ENCODE measurements at places on chromosomes 7 and 10.
A peak's percentile ranks its signal among the peaks of the same experiment; 100 is the strongest.

DNA sequence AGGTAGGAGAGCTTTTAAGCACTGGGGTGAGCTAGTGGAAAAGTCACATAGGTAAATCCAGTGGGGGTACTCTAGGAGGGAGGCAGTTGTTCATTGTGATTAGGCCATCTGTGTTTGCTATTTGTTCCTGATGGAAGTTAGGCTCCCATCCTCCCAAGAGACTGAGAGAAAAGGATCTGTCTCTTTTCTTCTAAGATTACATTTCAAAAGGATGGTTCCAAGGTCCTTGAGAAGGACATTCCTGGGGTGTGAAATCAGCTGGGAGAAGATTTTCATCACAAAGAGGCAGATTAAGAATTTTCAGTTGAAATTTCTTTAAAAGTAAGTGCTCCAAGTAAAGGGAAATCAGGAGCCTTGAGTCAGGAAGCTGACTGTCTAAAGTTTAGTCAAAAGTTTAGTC is 210.8 kb upstream of the CSTF2T start:
- no peak for DNase-seq

DNA sequence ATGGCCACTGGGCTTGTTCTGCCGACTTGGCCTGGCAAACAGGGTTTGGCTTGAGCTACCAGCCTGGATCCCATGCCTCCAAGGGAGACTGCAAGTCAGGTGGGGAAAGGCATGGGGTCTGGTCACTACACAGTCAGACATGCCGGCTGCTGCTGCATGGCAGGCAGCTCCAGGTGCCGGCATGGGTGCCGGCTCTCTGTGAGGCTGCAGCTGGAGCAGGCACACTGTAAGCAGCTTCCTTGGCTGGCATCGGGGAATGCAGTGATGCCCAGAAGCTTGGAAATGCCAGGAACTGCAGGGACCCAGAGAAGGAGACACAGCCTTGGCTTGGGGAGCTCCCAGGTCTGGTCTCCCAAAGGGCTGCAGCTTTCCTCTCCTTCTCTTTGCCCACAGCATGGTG is 305.5 kb upstream of the NRG3 start:
- DNase-seq = no peak

- DNase-seq = no peak
Measured at GRCh38 chr7:17033245-17033644, 151.5 kb upstream of the AGR3 start.

- DNase-seq = no peak
Measured at GRCh38 chr10:106866244-106866845, 298.2 kb downstream of the SORCS1 start.

GRCh38 chr10:88949912-88950837 is 2.4 kb downstream of the ACTA2 start:
- no peak for DNase-seq

GRCh38 chr7:83837683-83838082 is 188.7 kb upstream of the SEMA3E start:
- DNase-seq = no peak

GRCh38 chr7:29115130-29115687 is 31.1 kb downstream of the CPVL start:
- no peak for DNase-seq

DNA sequence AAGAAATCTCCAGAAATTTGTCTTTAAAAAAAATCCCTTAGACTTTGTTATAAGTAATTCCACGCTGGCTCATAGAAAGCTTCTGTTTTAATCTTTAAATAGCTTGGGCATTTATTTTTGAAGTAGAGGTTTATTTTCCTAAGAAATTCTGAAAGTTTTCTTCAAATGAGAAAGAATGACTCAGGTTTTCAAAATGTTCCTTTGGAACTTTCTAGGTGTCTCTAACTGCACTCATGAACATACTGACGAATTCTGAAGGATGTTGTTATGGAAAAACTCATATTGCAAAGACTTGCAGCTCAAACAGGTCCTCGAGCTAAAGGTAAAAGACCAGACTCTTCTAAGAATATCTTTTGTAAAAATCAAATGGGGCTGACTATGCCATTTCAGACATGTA is 10.7 kb downstream of the DGKI start:
- DNase-seq = no peak

GRCh38 chr10:28954211-28954610 is 276.9 kb downstream of the BAMBI start:
- DNase-seq = peak; percentile 59

- DNase-seq = no peak
Measured at GRCh38 chr7:33128631-33128989, 754 bp upstream of the BBS9 start.

GRCh38 chr10:114767101-114767985 is 54.2 kb upstream of the FHIP2A start:
- DNase-seq = peak; percentile 64

- DNase-seq = no peak
Measured at GRCh38 chr7:151447312-151447711, 7.4 kb upstream of the CRYGN start.

DNA sequence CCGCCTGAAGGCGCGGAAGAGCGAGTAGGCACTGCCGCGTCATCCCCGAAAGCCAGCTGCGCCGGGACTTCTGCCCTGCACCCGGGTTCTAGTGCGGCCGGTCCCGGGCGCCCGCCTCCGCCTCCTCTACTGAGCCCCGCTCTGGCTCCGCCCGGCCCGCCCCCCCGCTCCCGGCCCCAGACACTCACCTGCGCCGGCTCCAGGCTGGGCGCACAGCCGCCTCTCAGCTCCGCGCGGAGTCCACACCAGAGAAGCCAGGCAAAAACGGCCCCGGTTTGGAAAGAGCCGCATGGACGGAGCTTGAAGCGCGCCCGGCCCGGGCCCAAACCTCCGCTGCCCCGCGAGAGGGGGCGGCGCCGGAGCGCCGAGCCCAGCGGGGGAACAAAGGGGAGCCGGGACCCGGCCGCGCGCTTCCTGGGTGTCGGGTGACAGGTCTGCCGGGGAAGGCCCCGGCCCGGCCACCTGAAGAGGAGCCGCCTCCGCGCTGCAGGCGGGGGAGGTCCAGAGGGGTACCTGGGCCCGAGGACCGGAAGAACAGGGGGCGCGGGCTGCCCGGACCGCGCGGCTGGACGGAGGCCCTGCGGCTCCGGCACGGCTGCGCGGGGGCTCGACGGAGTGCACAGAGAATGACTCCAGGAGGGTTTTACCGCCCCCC is 168.2 kb downstream of the NRF1 start:
- no peak for DNase-seq

GRCh38 chr10:127576740-127577161 is 27.6 kb downstream of the NPS start:
- DNase-seq = no peak

GRCh38 chr10:124676416-124677062 is 67.6 kb downstream of the FAM53B start:
- peak; percentile 26 for DNase-seq

DNA sequence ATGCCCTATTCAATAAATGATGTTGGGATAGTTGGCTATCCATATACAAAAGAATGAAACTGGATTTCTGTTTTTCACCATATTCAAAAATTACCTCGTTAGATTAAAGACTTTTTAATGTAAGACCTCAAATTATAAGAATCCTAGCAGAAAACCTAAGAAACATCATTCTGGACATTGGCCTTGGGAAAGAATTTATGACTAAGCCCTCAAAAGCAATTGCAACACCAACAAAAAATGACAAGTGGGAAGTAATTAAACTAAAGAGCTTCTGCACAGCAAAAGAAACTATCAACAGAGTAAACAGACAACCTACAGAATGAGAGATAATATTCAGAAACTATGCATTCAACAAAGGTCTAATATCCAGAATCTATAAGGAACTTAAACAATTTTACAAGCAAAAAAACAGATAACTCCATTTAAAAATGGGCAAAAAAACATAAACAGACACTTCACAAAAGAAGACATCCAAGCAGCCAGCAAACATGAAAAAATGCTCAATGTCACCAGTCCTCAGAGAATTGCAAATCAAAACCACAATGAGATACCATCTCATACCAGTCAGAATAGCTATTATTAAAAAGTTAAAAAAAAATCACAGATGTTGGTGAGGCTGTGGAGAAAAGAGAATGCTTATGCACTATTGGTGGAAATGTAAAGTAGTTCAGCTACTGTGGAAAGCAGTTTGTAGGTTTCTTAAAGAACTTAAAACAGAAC is 309.8 kb downstream of the AHR start:
- DNase-seq = peak; percentile 41

GRCh38 chr7:4841007-4841784 is 20.6 kb downstream of the PAPOLB start:
- DNase-seq = no peak

DNA sequence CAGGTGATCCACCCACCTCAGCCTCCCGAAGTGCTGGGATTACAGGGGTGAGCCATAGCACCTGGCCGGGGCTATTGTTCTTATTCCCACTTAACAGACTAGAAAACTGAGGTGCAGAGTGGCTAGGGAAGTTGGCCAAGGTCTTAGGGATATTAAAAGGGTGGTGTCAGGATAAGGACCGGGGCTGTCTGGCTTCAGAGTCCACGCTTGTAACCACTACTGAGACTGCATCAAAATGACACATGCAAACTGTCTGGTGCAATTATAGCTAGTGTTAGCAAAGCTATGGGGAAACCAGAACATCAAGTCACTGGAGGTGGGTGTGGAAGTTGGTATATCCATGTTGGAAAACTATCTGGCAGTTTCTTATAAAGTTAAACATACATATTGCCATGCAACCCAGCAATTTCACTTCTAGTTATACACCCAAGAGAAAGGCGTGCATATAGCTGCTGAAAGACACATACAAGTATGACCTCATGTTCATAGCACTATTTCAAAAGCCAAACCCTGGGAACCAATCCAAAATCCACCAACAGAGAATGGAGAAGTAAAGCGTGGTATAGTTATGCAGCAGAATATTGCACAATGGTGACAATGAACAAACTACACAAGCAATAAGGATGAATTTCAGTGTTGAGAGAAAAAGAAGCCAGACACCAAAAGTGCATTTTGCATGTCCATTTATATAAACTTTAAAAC is 33.9 kb upstream of the EEPD1 start:
- DNase-seq = peak; percentile 90

- DNase-seq = peak; percentile 81
Measured at GRCh38 chr7:786472-787255, 45.6 kb upstream of the SUN1 start.

- no peak for DNase-seq
Measured at GRCh38 chr10:131081786-131082185, 229.7 kb downstream of the TCERG1L start.

GRCh38 chr10:106830471-106830870 is 334.0 kb downstream of the SORCS1 start:
- DNase-seq = no peak

DNA sequence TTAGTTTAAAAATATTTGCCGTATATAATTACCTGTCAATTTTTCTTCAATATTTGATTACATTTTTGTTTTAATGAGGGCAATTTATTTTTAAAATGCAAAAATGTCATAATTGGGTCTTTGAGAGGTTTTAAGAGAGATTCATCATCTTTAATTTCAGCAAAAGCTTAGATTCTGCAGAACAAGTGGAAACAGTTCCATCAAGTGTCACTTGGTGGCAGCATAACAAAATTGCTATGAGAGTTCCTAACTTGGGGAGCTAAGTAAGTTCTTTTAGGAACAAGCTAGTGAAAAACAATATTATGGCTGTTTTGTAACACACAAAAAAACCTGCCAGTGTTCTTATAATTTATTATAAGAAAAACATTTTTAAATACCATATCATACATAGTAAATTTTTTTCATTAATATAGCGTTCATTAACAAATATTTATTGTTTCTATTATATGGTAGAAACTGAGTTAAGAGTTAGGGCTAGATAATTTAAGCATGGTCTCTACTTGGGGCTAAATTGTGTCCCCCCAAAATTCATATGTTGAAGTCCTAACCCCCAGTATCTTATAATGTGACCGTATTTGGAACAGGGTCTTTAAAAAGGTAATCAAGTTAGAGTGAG is 155.2 kb downstream of the MAGI2 start:
- peak; percentile 71 for DNase-seq

- peak; percentile 97 for DNase-seq
Measured at GRCh38 chr7:155069992-155070751, at the start of gene HTR5A. TSS of gene HTR5A (plus strand) at chr7:155070324. CDS start at chr7:155070900, 576 bp downstream.

GRCh38 chr7:15764851-15765382 is 78.4 kb upstream of the MEOX2 start:
- no peak for DNase-seq

DNA sequence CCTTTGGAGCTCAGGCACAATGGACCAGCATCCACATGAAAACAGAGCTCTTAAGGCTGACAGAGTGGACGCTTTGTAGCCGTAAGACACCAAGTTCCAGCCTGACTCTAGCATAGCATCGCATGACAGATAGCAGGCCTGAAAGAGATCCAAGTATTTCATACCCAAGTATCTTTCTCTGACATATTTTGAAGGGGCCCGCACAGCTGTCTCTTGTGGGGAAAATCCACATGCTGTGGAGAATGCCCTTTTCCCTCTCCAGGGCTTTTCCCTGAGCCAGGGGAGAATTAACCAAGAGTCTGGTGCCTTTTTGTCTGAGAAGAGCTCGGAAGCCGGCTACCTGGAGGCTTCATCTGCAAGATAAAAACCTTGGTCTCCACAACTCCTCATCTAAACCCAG is 51.0 kb downstream of the CFAP46 start:
- no peak for DNase-seq

- DNase-seq = no peak
Measured at GRCh38 chr10:13420532-13421307, 72.6 kb upstream of the SEPHS1 start.

- DNase-seq = no peak
Measured at GRCh38 chr10:20040012-20040411, 223.8 kb downstream of the PLXDC2 start.

- peak; percentile 58 for DNase-seq
Measured at GRCh38 chr10:29130190-29130673, 158.6 kb upstream of the LYZL1 start.

GRCh38 chr10:88472540-88472939 is 110.6 kb downstream of the RNLS start:
- DNase-seq = no peak

DNA sequence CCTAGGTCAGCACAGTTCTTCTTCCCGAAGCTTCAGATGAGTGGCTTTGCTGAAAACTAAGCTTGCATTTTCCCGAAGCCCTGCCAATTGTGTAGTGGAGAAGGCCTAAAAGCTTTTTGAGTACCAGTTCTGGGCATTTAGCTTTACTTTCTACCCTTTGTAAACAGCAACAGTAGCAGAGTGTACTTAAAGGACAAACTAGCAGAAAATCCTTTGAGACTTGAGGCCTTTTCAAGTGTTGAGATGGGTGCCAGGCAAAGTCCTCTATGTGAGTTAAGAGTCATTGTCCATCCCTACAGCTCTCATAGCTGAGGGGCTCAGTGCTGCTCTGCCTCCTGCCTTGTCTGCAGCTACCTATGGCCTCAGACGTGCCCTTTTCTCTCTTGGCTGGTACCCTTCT is 368.2 kb downstream of the CCSER2 start:
- no peak for DNase-seq

Measured in astrocyte of the hippocampus (primary cell).